Central memory CD4-positive, alpha-beta T cell (primary cell): ENCODE measurements at places on chromosomes 7 and 10.
A peak's percentile ranks its signal among the peaks of the same experiment; 100 is the strongest.

- no peak for DNase-seq
Measured at GRCh38 chr7:134686786-134687185, 40.1 kb downstream of the BPGM start.

- no peak for DNase-seq
Measured at GRCh38 chr7:610141-610530, 90.5 kb upstream of the PDGFA start.

DNA sequence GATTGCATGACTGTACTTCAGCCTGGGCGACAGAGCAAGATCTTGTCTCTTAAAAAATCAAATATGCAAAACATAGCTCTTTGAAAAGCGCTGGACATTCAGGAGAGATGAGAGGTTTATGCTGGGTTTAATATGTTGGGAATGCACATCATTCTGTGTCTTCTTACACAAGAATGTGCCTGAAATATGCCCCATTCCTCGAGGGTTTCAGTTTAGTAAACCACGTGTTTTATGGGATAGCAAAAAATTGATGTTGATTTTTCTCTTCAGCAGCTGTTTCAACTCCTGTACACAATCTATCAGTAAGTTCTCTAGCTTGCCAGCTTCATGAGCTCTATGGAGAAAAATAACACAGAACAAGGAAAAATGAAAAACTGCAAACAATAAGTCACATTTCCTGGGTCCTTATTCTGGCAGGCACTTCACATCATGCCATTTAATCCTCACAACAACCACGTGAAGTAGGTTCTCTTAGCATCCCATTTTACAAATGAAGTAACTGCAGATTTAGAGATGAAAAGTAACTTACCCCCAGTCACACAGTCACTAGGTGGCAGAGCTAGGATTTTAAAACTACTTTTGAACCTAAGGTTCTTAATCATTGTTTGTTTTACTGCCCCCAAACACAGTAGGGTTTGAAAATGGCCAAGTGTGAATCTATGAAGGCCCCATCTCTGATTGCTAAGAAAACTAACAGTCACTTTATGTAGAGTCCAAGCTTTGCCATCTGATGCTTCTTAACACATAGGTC, 423.6 kb downstream of the PHTF2 start:
- DNase-seq = no peak

DNA sequence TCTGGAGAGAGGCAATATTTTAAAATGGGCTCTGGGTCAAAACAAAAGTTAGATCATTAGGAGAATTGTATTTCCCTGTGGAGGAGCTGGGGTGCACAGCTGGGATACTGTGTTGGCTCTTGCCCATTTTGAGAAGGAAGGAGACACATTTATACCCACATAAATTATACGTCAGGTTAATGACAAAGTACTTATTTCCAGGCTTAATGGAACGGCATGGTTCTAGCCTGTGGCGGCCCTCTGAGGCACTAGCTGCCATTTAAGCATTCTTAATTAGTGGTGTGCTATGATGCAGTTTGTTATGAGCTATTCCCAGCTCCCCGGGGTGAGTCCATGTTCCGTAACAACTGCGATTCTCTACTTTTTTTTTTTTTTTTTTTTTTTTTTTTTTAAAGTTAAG, 193.5 kb downstream of the SEC23IP start:
- no peak for DNase-seq

DNA sequence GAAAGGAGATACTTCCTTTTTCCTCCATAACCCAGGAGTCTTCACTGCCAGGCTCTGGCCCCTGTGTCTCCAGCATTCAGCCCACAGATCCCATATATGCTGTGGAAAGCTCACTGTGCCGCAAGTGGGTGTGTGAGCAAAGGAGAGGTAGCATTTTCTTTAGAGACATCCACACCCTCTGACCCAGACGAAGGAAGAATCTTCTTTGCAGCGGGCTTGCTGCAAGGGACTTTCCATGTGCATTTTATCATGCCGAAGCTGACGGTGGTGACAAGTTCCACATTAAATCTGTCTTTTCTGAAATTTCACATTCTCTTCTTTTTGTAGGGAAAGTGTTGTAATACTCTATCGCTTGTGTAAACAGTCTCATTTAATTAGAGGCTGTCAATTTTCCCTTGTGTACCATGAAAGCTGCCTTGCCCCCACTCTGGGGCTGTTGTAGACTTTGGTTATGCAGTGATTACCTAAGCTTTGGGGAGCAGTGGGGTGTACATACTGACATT, 409.5 kb downstream of the SUGCT start:
- DNase-seq = no peak

- DNase-seq = no peak
Measured at GRCh38 chr10:1241973-1242935, 186.1 kb downstream of the WDR37 start.

DNA sequence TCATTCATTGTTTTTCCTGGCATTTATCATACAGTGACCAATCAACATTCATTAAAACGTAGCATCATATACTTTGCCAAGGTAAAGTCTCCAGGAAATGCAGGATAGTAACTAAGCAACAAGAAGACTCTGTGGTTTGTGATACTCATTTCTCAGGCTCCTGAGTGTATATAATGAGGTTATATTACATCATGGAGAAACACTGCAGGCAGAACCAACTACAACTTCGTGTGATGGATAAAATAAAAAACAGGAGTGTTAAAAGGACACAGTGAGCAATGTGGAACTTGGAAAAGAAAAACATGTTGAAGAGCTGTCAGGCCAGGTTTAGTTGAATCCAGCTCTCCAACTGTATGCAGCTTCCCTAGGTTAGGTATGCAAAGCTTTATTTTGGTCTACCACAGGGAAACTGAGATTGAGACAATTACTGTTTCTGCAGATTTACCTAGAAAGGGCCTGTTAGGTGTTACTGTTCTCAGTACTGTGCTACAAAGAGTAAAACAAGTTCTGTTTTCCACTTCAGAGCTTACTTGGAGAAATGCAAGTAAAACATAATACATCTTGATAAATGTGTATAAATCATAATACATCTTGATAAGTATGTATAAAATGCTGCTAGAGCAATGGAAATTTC, 7.8 kb upstream of the CCNY start:
- no peak for DNase-seq

GRCh38 chr10:16942381-16943078, 125.3 kb upstream of the RSU1 start:
- no peak for DNase-seq

- DNase-seq = no peak
Measured at GRCh38 chr10:72267381-72267780, 6.3 kb upstream of the DDIT4 start.

- no peak for DNase-seq
Measured at GRCh38 chr10:132516771-132517725, 20.5 kb upstream of the INPP5A start.

- no peak for DNase-seq
Measured at GRCh38 chr7:25167262-25167843, 42.3 kb upstream of the CYCS start.

GRCh38 chr7:141122736-141123135, 48.9 kb downstream of the TMEM178B start:
- no peak for DNase-seq

GRCh38 chr7:147298611-147299043, 1182.0 kb downstream of the CNTNAP2 start:
- no peak for DNase-seq

DNA sequence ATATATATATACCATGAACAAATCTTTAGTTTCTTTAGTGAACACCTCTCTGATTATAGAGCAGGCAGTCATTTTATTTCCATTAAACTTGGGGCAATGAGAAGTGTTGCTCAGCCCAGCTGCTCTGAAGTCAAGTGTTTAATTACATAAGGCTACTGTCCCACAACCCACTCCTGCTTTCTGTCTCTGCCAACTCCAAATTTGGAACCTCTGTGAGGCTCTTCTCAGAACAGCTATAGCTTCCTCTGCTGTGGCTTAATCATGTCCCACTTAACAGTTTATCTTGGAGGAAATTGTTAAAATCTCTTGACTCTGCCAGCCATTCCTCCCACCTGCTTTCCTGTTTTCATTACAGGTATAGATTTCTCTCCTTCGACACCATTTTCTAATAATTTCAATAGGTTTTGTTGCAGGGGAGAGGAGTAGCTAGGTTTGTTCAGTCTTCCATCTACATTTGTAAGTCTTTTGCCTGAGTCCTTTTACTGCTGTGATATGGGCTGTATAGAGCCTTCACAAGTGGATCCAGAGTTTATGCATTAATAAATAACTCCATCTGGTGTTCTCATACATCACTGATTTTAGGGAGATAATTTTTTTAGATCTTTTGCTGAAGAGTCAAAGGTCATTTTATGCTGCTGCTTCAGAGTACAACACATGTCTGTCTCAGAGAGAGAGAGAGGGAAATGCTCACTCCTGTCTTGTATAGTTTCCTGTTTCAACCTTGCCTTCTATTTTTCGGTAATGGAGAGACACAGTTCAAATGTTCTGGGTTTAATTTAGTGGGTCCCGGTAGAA, 170.4 kb downstream of the WNT2 start:
- DNase-seq = no peak

GRCh38 chr10:62665771-62666170, 138.7 kb upstream of the ADO start:
- no peak for DNase-seq

DNA sequence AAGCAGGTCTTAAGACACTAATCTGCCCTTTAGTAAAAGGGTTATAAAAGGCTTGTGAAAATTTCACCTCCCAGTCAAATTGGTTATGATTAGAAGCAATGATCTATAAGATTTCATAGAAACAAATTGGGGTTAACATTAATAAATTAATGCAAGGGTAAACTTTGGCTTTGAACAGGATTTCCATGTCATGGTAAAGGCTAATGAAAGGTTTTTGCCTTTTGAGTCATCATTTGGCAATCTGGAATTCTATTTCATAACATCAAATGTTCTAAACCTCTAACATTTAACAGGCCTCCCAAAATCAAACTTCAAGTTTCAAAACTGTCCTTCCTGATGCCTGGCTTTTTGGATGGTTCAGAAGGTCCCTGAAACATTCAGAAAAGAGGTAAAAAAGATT, 62.4 kb downstream of the COA1 start:
- no peak for DNase-seq

GRCh38 chr10:56715262-56715661, 354.2 kb upstream of the ZWINT start:
- DNase-seq = no peak

GRCh38 chr7:107502797-107503196, 32.9 kb downstream of the GPR22 start:
- no peak for DNase-seq

DNA sequence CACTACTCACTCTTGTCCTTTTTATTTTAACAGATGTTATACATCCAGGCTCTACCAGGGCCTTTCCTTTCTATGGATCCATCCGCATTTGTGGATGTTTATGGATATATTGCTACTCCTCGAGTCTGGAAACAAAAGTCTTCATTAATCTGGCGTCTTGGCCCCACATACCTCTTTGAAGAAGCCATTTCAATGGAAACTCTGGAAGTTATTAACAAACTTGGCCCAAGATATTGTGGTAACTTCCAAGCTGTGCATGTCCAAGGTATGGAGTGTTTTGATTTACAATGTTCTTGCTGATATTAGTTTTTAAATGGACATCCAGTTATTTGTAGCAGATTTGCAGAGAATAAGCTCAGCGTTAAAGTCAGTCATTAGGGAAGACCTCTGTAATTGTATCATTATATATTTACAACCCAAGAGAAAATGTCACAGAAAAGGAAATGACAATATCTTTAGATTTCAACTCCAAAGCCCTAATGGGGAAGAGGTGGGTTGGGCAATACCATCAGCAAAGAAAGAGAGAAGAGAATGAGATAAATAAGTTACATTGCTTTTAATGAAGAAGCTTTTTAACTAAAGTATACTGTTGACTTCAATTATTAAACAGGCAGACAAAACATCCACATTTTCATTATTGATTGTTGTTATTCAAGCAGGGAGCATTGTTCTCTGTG, 102.1 kb downstream of the WDFY4 start:
- no peak for DNase-seq

GRCh38 chr7:2529161-2530070, 9.8 kb downstream of the LFNG start:
- DNase-seq = peak; percentile 59
